ENCODE measurements at places on chromosomes 7 and 10.

GRCh38 chr10:84160663-84161362 lies 12.8 kb upstream of the GPR15LG start:
- no peak for DNase-seq

GRCh38 chr7:30841025-30841735 lies 70.0 kb downstream of the MINDY4 start:
- no peak for DNase-seq

DNA sequence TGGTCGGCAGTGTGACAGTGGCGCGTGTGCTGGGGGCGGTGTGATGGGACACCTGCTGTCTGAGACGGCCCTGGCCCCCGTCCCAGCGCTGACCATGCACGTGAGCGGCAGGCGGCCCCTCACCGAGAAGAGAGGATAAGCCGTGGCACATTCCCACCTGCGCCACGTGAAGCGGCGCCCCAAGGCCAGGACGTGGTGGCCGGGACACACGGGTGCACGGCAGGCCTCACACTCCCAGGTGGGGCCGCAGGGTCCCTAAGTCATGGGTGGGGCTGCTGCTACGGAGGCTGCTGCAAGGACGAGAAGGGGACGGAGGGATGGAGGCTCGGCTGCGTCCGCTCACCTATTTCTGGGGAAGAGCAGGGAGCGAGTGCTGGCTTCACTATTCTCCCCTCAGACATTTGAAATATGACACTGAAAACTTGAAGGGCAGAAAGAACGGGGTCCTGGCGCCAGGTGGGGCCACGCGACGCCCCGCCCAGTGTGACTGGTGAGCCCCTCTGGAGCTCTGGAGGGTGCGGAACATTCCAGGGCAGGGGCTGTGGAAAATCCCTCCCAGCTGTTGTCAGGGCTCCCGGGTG lies 7.5 kb downstream of the CYP2W1 start:
- no peak for DNase-seq

GRCh38 chr7:157574120-157574825 lies 237.5 kb downstream of the DNAJB6 start:
- DNase-seq: no peak

DNA sequence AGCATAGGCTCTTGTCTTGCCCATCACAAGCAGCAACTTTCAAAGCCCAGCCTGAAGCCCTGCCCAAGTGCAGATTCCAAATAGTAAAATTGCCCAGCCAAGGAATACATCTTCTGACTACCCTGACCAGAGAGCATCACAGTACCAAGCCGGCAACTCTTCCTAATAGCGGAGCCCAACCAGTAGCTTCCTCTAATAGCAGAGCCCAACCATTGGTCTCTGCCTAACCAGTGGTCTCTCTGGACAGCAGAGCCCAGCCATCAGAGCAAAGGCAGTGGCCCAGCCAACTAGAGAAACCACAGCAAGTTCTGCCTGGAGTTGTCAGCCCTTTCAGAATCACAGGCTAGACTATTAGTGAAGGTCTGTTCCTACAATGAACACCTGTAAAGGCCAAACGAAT lies 285.6 kb downstream of the HGF start:
- no peak for DNase-seq
